ENCODE measurements at places on chromosomes 5 and 9. TPM values are rescaled to one million over a fixed set of nuclear protein-coding genes. Genes with fewer than 3 reads are reported as not detected.

DNA sequence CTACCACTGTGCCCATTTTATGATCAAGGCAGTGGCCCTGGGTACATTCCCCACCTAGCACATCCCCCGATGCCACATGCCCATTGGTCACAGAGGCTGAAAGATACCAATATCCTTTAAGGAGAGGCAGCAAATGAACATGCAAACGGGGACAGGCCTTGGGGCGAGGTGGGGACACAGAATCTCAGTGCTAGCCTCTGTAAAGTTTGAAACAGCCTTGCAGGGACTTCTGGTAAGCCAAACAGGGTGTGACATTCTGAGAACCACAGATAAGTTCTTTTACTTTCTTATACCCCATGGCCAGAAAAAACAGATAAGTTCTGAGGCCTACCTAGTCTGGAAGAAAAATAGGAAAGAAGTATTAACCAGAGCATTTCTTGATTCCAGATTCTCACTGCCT, 60.5 kb downstream of the ACER2 start:
- H3K27me3 ChIP-seq = no peaks in the 10 kb centered on the region
- H3K27ac ChIP-seq = no peak overlapping the region
- H3K4me1 ChIP-seq = no peaks in the 10 kb centered on the region
- no peak overlapping the region for H3K4me3 ChIP-seq
- DNase-seq = no peak

- peaks cover 18% of the 10 kb centered on the region for H3K4me1 ChIP-seq
- no peak overlapping the region for H3K27ac ChIP-seq
- no peaks in the 10 kb centered on the region for H3K27me3 ChIP-seq
- H3K36me3 ChIP-seq = no peaks in the 10 kb centered on the region
- DNase-seq = no peak
These were observed 133.6 kb upstream of the NR3C1 start for GRCh38 chr5:143537056-143537455.

Gene SLC34A3
- total RNA-seq = not detected

Gene TRIM32
- total RNA-seq = 47.4 TPM

Gene C5orf52
- not detected for total RNA-seq

DNA sequence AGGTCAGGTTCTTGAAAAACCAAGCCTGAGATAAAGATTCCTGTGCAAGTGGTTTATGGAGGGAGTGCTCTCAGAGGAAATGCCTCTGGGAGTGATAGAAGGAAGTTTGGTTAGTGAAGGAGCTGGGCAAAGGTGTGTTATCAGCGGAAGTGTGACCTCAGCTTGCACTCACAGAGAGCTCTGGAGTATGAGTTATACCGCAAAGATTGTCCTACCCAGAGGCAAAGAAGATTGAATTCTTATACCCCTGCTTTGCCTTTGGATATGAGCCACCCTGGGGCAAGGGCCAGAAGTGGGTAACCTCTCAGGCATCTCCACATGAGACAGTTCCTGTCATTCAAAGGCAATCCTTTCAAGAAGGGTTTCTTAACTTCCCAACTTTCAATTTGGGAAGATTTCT, 145.6 kb downstream of the MUSK start:
- no peak for DNase-seq
- H3K36me3 ChIP-seq = no peaks in the 10 kb centered on the region
- no peak overlapping the region for H3K27ac ChIP-seq
- H3K4me3 ChIP-seq = no peak overlapping the region

- H3K27ac ChIP-seq = no peak overlapping the region
- DNase-seq = no peak
- no peaks in the 10 kb centered on the region for H3K36me3 ChIP-seq
- no peaks in the 10 kb centered on the region for H3K4me1 ChIP-seq
- no peaks in the 10 kb centered on the region for H3K27me3 ChIP-seq
These were observed 1946.3 kb upstream of the CDH9 start for GRCh38 chr5:28984639-28985038.

Gene NR2F1
- total RNA-seq = 0.39 TPM

GRCh38 chr5:20601678-20602100, 613.7 kb upstream of the CDH18 start:
- H3K4me3 ChIP-seq = no peak overlapping the region
- H3K36me3 ChIP-seq = no peaks in the 10 kb centered on the region
- H3K27ac ChIP-seq = no peak overlapping the region

- H3K4me1 ChIP-seq = peaks cover 23% of the 10 kb centered on the region
- peak overlapping the region; percentile 79 for H3K27ac ChIP-seq
- no peak for DNase-seq
- H3K27me3 ChIP-seq = no peaks in the 10 kb centered on the region
- no peak overlapping the region for H3K4me3 ChIP-seq
These were observed 47.9 kb downstream of the STOM start for GRCh38 chr9:121322037-121322736.

GRCh38 chr5:79513704-79514390, at the start of gene HOMER1:
TSS of gene HOMER1 (minus strand) at chr5:79514134. CDS start at chr5:79512774, 1,360 bp downstream.
- no peaks in the 10 kb centered on the region for H3K36me3 ChIP-seq
- peak within 1 kb of the TSS; percentile 82 for H3K4me3 ChIP-seq
- no peaks in the 10 kb centered on the region for H3K27me3 ChIP-seq
- peak; percentile 90 for DNase-seq
- H3K27ac ChIP-seq = peak within 1 kb of the TSS; percentile 95
- peaks cover 8% of the 10 kb centered on the region for H3K4me1 ChIP-seq

Gene PROB1
- total RNA-seq = 61.5 TPM
